NCI-H446 treated with DMSO at 0.1 percent for 48 hours (cell line): ENCODE measurements at places on chromosomes 4 and X.

DNA sequence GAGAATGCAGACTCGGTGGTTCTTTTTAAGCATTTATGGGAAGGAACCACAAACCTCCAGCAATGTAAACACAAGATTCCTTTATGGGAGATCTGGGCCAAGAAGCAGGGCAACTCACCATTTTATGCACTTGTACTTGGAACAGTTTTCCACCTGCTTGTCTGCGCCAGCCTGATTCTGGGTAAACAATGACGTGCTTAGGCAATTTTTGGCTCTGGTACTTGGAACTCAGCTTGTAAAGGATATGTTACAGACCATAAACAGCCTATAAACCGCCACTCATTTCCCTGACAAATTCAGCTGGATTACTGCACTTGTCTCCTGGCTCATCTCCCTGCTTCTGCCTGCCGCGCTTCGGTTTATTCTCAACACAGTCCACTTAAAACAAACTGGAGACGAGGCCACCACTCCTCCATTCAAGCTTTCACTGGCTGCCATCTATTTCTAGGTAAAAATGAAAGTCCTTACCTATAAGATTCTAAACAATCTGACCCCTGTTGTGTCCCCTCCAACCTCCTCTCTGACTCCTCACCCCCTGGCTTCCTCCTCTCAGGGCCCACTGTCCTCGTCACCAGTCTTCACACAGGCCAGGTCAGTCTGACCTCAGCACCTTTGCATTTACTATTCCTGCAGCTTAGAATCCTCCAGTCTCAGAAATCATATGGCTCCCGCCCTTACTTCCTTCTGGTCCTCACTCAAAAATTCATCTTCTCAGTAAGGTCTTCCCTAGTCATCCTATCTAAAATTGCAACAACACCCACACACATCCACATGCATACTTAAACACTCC is 205.9 kb upstream of the GALNT7 start:
- DNase-seq: peak; percentile 57

DNA sequence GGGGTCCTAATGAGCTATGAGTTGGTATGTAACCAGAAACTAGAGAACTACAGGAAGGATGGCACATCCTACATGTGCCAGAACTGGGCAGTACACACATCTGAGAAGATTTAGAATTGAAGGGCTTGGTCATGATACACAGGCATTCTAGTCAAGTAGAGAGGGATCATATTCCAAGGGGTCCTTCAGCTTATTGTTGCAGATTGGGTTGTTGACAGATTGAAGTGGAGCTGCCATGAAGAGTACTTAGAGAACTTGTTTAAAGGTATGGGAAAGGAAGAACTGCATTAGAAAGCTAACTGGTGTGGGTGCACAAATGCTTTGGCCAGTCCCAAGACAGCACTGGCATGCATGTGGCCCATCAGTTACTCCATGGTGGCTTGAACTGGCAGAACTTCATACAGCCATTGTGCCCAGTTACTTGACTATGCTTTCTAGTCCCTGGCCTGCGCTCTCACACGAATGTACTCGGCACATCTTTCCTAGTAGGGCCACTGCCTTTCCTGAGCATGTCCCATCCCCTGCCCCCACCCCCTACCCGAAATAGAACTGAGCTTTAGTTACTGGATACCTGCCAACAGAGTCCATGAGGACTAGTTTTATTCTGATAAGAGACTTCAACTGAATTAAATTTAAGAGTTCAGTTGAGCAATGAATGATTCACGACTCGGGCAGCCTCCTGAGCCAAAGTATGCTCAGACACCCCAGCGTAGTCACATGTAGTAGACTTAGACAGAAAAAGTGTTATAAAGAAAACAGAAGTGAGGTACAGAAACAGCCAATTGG is 64.0 kb downstream of the CCNG2 start:
- DNase-seq: no peak

DNA sequence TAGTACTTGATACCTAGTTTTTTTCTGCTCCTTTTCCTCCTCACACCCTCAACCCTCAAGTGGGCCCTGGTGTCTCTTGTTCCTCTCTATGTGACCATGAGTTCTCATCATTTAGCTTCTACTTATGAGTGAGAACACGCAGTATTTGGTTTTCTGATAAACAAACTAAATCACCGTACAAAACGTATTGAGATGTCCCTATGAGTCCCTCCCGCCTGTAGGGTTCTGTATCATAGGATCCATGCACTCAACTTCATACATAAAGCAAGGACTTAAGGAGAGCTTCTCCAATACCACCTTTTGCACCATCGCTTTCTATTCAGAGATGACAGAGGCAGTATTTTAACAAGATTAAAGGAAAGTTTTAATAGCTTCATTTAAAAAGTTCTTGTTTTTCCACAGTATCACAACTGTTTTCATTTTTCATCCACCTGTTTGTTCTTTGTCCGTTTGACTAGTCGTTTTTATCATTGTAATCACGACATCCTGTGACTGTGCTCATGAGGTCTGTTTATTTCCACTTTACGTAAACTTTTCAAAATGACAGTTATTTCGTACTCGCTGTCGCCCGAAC is 457 bp upstream of the RAB9A start:
- no peak for DNase-seq

DNA sequence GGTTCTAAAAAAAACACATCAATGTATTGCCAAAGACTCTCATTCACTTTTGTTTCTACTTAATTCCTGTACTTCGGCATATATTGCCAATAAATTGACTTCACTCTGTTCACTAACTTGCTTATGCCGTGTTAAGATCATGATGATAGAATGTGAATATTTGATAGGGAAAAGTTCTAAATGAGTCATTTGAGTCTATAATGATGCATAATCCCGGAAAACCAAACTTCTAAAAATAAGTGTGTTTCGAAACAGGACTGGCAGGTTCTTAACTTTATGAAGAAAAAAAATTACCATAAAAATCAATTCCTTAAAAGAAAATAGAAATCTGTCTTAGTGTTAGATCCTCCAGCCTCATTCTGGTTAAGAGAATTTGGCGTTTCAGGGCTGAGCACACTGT is 387.5 kb upstream of the FTHL17 start:
- DNase-seq: no peak

- DNase-seq: no peak
These were observed 20.4 kb downstream of the FLNA start for GRCh38 chrX:154354013-154354412.

DNA sequence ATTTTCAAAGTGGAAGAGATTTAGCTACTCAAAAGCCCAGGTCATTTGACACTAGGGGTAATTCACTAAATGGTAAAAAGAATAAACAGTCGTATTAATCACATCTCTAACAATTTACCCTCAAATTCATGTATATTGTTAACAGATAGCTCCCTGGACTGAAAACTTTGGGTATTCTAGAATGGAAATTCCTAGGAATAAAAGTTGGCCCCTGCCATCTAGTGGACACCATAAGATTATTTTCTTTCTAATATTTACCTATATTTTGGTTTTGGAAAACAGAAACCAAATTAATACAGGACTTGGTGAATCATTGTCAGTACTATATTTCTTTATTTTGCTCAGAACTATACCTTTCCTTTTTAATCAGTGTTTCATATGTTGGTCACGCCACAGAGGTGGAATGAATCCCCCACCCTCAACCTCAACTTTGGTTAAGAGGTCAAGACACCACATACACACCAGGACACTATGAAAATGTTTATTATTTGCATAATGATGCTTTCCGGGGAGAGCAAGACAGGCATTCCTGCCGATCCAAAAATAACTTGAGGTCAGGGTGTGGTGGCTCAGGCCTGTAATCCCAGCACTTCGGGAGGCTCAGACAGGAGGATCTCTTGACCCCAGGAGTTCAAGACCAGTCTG is 96.2 kb upstream of the APOOL start:
- DNase-seq: no peak

- DNase-seq: no peak
These were observed 1.3 kb downstream of the NCAPG start for GRCh38 chr4:17812125-17812524.

DNA sequence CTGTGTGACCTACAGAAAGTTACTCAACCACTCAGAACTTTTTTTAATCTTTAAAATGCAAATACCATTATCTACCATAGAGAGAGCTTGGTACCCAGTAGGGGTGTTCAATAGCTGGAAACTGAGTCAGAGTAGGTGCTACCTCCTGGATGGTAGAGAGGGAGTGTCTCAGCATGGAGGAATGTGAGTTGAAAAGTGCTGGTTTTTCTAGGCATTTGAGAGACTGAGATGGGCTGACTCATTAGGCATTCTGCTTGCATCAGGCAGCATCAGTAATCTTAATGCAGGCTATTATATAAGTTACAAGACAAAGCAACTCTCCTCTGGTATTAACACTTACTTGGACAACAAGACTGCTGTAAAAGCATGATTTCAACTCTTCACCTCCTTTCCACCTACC is 70.9 kb upstream of the ARHGEF9 start:
- no peak for DNase-seq
